ENCODE measurements at places on chromosomes 7 and 10. TPM values are rescaled to one million over a fixed set of nuclear protein-coding genes. Genes with fewer than 3 reads are reported as not detected.

DNA sequence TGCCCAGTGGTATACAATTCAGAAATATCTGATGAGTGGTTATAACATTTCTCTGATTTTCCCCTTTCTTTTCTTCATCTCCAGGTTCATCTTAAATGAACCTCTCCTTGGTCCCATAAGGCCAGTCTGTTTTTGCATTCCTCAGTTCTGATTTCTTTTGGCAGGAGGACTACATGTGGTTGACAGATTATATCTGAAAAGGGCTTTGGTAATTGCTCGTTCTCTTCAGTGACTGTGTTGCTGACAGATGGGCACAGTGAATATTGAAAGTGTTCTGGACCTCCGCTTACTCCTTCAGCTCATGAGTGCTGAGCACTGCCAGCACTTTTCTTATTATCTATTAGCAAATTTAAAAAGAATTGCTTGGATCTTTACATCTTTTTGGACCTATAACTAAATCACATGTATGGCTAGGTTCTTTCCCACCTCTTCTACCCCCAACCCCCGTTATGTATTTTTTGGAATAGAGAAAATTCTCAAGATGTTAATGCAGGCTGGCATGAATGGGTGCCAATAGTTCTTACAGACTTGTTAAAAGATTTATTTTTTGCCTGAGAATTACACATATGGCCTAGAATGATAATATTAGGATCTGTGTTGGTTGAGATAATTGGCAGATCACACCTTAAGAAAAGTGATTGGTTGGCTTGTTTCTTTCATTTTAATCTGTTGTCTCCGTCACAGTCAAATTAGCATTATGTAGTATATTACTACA is 323.0 kb downstream of the EXOC4 start:
- H3K27ac ChIP-seq = no peak overlapping the region
- no peaks in the 10 kb centered on the region for H3K27me3 ChIP-seq
- H3K4me3 ChIP-seq = no peak overlapping the region
- no peak for DNase-seq
- peaks cover 18% of the 10 kb centered on the region for H3K36me3 ChIP-seq
- no peaks in the 10 kb centered on the region for H3K4me1 ChIP-seq

- H3K36me3 ChIP-seq = no peaks in the 10 kb centered on the region
- DNase-seq = no peak
- H3K4me1 ChIP-seq = no peaks in the 10 kb centered on the region
- no peaks in the 10 kb centered on the region for H3K27me3 ChIP-seq
- no peak overlapping the region for H3K4me3 ChIP-seq
Observed at GRCh38 chr7:82029236-82029913, 259.5 kb upstream of the HGF start.

GRCh38 chr7:112358513-112358912 is 91.7 kb upstream of the IFRD1 start:
- no peaks in the 10 kb centered on the region for H3K4me1 ChIP-seq
- H3K27me3 ChIP-seq = peaks cover 18% of the 10 kb centered on the region
- DNase-seq = no peak
- no peak overlapping the region for H3K4me3 ChIP-seq
- no peak overlapping the region for H3K27ac ChIP-seq

DNA sequence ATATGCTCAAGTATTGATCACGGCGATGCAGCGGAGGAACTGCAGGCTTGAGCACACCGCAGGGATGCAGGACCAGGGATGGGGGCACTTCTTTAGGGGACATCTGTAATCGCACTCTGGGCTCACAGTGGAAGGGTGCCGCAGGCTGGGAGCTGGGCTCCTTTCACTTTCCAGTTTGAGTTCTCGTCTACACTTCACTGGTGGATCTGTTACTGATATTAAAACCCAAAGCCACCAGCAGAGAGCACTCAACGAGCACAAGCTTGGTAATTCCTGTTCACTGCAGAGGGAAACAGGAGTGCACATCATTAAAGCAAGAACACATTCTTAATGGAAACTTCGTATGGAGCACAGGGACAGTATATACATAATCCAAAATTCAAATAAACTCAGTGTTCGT is 91.3 kb downstream of the PARD3 start:
- no peak for DNase-seq
- no peaks in the 10 kb centered on the region for H3K4me1 ChIP-seq
- no peaks in the 10 kb centered on the region for H3K36me3 ChIP-seq
- H3K27me3 ChIP-seq = no peaks in the 10 kb centered on the region

DNA sequence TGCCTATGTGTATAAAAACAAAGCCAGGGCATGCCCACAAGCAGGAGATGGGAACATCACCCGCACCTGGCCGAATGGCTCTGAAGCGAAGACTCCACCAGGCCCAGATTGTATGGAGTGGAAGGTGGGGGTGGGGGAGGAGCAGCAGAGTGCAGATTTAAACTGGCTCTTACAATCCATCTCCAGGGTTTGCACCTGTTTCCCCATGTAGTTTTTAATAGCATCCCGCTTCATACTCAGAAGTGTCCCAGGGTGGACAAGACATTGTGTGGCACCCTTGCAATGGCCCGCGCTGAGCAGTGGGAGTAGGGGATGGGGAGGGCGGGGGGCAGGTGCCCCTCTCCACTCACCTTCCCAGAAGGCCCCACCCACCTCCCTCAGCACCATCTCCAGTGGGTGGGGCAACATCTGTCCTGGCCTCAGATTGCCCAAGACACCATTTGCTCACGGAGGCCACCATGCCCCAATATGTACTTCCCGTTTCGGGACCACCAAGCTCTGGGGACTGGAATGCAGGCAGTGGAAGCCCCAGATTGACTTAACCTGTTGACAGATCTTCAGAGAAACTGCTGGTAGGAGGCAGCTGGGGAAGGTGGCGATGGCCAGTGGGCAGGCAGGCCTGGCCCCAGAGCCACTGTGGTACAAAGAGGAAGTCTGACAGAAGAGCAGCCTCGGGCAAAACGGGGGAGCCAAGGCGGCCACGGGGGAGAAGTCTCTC is 23.0 kb downstream of the VSIR start:
- H3K4me3 ChIP-seq = peak overlapping the region; percentile 76
- no peaks in the 10 kb centered on the region for H3K27me3 ChIP-seq
- no peak for DNase-seq
- peaks cover 98% of the 10 kb centered on the region for H3K4me1 ChIP-seq

DNA sequence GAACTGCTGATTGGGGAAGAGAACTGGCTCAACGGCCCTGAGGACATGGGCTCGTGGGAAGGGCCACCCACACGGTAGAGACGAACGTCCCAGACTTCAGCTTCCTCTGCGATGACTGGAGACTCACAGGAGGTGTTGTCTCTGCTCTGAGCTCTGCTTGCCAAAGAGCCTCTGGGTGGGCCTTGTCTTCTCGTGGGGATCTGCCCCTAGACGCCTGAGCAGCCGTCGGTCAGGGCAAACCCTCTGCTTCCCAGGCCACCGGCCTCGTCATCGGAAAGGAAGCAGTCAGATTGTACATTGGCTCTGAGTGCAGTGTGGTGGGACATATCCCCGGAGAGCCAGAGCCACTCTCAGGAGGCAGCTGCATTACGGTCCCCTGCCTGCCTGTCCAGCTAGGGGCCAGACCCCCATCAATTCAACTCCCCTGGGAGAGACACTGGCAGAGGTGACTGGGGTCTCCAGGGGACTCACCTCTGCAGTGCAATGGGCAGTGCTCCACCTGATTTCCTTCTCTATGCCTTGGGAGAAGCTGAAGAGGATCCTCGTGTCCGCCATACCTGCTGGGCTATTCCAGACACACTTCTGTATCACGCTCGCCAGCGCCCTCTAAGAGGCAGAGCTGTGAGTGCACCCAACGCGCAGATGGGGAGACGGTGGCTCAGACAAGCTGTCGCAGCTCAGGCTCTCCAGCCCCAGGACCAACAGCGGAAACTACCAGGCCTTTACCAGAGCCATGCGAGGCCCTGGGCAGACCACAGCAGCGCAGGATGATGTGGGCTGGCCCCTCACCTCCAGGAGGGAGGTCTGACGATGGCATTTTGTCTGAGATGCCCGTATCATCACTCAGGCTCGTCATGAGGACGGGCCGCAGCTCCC is 227.4 kb downstream of the TCERG1L start:
- no peak overlapping the region for H3K27ac ChIP-seq
- no peaks in the 10 kb centered on the region for H3K36me3 ChIP-seq
- no peaks in the 10 kb centered on the region for H3K4me1 ChIP-seq
- H3K27me3 ChIP-seq = peaks cover 9% of the 10 kb centered on the region
- no peak overlapping the region for H3K4me3 ChIP-seq

GRCh38 chr10:132650611-132651250 is 113.1 kb downstream of the INPP5A start:
- H3K27ac ChIP-seq = no peak overlapping the region
- peaks cover 29% of the 10 kb centered on the region for H3K36me3 ChIP-seq

- H3K27ac ChIP-seq = no peak overlapping the region
- H3K36me3 ChIP-seq = no peaks in the 10 kb centered on the region
- H3K4me1 ChIP-seq = peaks cover 24% of the 10 kb centered on the region
- H3K4me3 ChIP-seq = no peak overlapping the region
- DNase-seq = no peak
Observed at GRCh38 chr7:100963386-100963785, 6.0 kb upstream of the MUC12 start.

- peak; percentile 71 for DNase-seq
- H3K36me3 ChIP-seq = peaks cover 6% of the 10 kb centered on the region
- no peak overlapping the region for H3K4me3 ChIP-seq
- H3K27ac ChIP-seq = no peak overlapping the region
- H3K4me1 ChIP-seq = peaks cover 5% of the 10 kb centered on the region
Observed at GRCh38 chr7:122092964-122093797, 50.9 kb downstream of the AASS start.

DNA sequence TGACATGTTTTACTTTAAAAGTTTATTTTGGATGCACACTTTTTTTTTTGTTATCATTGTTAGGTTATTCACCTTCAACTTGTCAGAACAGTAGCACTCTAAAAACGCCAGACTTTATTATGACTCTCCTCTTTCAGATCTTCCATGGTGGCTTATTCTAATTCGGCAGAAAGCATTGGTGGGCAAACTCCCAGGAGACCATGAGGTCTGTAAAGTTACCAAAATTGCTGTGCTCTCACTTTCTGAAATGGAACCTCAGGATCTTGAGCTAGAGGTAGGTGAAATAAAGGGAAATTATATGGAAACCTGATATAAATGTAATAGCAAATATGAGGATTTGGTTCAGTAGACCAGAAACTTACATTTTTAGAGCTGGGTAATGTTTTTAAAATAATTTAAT is 55.6 kb downstream of the INPP5F start:
- H3K27ac ChIP-seq = no peak overlapping the region
- H3K36me3 ChIP-seq = no peaks in the 10 kb centered on the region
- DNase-seq = no peak
- no peaks in the 10 kb centered on the region for H3K27me3 ChIP-seq

DNA sequence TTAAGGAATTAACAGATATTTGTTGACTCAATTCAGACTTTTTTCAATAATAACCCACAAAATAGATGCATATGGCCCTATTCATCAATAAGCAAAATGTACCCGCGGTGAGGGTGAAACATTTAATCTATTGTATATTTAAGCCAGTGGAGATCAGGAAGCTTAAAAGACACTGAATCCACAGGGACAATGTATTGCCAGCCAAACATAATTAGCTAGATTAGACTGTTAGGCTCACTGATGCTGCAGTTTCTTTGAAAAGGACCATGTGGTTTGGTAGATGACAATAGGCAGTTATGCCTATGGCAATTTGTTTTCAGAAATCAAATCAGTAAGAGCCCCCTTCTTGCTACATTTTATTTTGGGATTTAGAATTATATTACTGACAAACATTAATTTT is 87.3 kb upstream of the PLXDC2 start:
- no peaks in the 10 kb centered on the region for H3K4me1 ChIP-seq
- DNase-seq = no peak
- H3K4me3 ChIP-seq = no peak overlapping the region
- H3K36me3 ChIP-seq = no peaks in the 10 kb centered on the region
- H3K27me3 ChIP-seq = no peaks in the 10 kb centered on the region
- no peak overlapping the region for H3K27ac ChIP-seq

DNA sequence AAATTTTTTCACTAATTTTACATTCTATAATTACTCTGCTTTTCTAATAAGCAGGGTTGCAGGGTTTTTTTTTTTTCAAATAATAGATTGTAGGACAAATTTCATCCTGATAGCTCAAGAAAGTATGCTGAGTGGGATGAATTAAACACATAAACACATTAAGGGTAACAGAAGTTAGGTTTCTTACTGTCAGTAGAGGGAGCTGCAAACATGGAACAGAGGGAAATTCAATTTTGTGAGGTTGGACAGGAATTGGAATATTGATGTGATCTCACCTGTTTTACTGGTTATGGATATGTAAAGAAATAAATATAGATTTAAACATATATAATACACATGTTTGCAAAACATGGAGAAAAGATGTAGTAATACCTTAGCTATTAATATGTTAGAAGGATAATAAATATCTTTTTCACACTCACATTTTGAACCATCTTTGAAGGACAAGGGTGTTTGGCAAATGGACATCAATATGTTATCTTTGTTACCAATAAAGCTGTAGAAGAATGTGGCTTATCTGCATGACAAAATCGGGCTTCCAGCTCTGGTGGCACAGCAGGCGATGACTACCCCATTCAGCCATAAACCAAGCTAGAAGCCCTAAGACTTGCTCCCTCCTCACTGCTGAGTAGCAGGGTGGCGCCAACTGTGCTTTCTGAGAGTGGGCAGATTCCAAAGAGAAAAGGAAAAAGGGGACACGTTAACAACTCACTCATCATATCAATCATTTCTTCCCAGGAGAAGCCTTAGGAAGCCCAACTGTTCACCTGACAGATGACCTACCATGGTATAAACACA is 1257.4 kb downstream of the GATA3 start:
- peaks cover 9% of the 10 kb centered on the region for H3K27me3 ChIP-seq
- H3K27ac ChIP-seq = no peak overlapping the region
- no peaks in the 10 kb centered on the region for H3K36me3 ChIP-seq
- no peak overlapping the region for H3K4me3 ChIP-seq

DNA sequence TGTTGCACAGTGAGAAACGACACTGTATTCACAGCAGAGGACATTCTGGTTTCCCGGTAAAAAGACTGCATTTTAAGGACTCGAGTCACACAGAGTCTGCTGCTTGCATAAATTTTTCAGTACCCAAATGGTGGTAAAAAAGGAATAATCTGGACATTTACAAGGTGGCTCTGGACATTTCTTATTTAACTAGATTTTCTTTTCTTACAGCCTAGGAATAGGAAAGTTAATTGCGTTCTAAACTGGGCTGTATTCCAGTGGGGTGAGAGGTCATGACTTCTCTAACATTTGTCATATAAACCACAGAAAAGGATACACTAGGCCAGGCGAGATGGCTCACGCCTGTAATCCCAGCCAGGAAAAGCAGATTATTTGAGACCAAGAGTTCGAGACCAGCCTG is 237.5 kb upstream of the KLF6 start:
- H3K27ac ChIP-seq = no peak overlapping the region
- DNase-seq = no peak
- no peaks in the 10 kb centered on the region for H3K36me3 ChIP-seq
- H3K27me3 ChIP-seq = no peaks in the 10 kb centered on the region

Gene CTAGE8
- not detected for polyA plus RNA-seq

Gene FAM241B
- not detected for polyA plus RNA-seq
